ENCODE measurements at places on chromosomes 4 and X. TPM values are rescaled to one million over a fixed set of nuclear protein-coding genes. Genes with fewer than 3 reads are reported as not detected.
A peak's percentile ranks its signal among the peaks of the same experiment; 100 is the strongest.

Gene UGT2B10
- not detected for total RNA-seq

DNA sequence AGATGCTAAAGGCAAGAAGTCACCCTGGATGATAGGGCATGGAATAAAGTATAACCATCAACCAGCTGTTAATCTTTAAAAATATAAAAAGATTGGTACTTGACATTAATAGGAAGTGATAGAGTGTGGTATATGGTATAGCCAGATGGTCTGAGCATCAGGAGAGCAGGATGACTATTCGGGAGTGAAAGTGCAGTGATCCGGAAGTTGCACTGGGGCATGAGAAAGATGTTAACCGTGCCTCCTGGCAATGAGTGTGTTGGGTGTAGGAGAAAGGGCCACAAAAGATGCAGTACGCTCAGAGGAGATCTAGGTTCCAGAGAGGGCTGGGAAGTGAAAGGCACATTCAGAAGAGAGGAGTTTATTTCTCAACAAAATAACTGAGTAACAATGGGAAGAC lies 65.0 kb downstream of the TSPAN7 start:
- H3K4me1 ChIP-seq, result no peaks in the 10 kb centered on the region
- no peak overlapping the region for H3K4me3 ChIP-seq
- H3K27me3 ChIP-seq, result no peaks in the 10 kb centered on the region
- no peaks in the 10 kb centered on the region for H3K36me3 ChIP-seq
- H3K27ac ChIP-seq, result no peak overlapping the region

- no peaks in the 10 kb centered on the region for H3K36me3 ChIP-seq
- no peaks in the 10 kb centered on the region for H3K4me1 ChIP-seq
- no peak for DNase-seq
- no peak overlapping the region for H3K27ac ChIP-seq
Observed at GRCh38 chr4:1026115-1026514, 14.7 kb downstream of the FGFRL1 start.

Gene CORIN
- 0.08 TPM for total RNA-seq

DNA sequence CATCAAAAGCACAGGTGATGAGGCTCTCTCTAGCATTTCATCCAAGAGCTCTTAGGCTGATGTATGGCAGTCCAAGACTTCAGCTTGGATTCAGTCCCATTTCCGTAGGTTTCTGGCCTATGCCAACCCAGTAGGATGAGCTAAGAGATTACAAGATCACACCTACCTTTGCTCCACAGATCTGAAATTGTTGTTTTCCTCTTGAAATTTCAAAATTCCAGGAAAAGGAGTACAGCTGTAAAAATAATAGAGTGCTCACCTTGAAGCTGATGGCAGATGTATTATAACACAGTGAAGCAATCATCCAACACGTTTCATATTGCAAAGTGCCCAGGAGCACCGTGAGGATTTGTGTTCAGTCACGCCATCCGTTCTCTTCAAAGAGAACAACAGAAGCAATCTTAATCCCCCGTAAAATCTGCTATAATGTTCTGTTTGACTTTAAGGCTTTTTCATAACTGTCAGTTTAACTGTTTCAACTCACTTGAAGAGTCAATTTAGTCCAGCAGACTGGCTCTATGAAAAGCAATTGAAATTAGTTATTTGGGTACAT lies 137.5 kb downstream of the CPE start:
- peak overlapping the region; percentile 6 for H3K27ac ChIP-seq
- no peaks in the 10 kb centered on the region for H3K27me3 ChIP-seq
- H3K4me1 ChIP-seq, result peaks cover 21% of the 10 kb centered on the region
- no peak overlapping the region for H3K4me3 ChIP-seq

- H3K4me3 ChIP-seq, result peak within 1 kb of the TSS; percentile 74
- peaks cover 8% of the 10 kb centered on the region for H3K4me1 ChIP-seq
- peak within 1 kb of the TSS; percentile 91 for H3K27ac ChIP-seq
- no peak for DNase-seq
- H3K36me3 ChIP-seq, result no peaks in the 10 kb centered on the region
Observed at GRCh38 chrX:13688958-13689740, at the start of gene RAB9A. TSS of gene RAB9A (plus strand) at chrX:13689128. CDS start at chrX:13708747, 19,619 bp downstream.

- peaks cover 5% of the 10 kb centered on the region for H3K27me3 ChIP-seq
- DNase-seq, result no peak
- no peak overlapping the region for H3K27ac ChIP-seq
- H3K36me3 ChIP-seq, result no peaks in the 10 kb centered on the region
Observed at GRCh38 chr4:108570993-108571569, 49.3 kb upstream of the RPL34 start.

DNA sequence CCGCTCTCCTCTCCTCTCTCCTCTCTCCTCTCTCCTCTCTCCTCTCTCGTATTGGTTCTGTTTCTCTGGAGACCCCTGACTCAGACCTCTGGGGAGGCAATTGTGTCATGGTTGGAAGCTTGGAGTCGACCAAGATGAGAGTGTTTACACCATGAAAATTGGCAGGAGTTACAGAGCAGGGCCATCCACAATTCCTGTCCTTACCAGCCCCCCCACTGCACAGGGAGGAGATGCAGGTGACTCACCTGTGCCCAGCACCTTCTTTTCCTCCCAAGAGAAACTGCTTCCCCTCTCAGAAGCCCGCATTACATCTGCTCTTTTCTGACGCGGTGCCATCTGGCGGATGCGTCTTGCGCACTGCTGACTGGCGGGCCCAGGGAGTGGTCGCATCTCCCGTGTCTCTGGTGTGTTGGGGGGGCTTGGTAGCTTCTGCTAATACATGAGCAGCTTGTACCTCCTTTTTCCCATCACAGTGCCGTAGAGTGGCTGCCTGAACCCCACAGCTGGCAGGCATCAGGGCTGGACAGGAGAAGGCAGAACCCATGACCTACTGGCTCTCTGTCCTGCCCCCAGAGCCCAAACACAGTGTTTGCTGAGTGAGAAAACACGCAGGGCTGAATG lies 31.4 kb upstream of the GPR78 start:
- peaks cover 24% of the 10 kb centered on the region for H3K4me1 ChIP-seq
- peak overlapping the region; percentile 54 for H3K27ac ChIP-seq
- peaks cover 18% of the 10 kb centered on the region for H3K27me3 ChIP-seq
- H3K36me3 ChIP-seq, result no peaks in the 10 kb centered on the region
- no peak for DNase-seq

Gene NKAP
- total RNA-seq, result 2.2 TPM

DNA sequence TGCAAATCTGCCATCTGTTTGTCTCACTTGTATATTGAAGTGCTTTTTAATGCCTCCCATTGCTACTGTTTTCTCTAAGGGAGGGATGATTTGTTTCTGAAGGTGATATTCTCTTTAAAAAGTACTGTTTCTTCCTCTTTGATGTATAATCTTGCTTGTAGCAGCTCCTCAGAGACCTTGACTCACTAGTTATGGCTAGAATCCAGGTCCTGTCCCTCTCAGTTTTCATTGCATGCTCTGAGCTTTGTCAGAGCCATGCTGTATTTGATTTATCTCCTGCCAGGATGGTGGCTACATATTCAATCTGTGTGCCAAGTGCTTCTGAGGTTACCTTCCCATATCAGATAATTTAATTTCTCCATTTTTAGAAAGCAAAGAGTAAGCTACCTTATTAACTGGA lies 56.0 kb downstream of the GLUD2 start:
- H3K4me3 ChIP-seq, result no peak overlapping the region
- DNase-seq, result no peak
- H3K27ac ChIP-seq, result no peak overlapping the region
- H3K4me1 ChIP-seq, result no peaks in the 10 kb centered on the region
- no peaks in the 10 kb centered on the region for H3K36me3 ChIP-seq

DNA sequence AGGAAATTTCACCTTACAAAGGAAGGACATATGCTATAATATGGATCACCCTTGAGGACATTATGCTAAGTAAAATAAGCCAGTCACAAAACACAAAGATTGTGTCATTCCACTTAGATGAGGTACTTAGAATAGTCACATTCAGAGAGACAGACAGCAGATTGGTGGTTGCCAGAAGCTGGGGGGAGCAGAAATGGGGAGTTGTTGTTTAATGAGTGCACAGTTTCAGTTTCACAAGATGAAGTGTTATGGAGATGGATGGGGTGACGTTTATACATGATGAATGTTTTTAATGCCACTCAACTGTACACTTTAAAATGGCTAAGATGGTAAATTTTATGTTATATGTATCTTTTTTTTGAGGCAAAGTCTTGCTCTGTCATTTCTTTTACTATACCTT lies 14.8 kb upstream of the SPON2 start:
- H3K4me3 ChIP-seq, result no peak overlapping the region
- H3K27me3 ChIP-seq, result no peaks in the 10 kb centered on the region
- no peak for DNase-seq
- no peak overlapping the region for H3K27ac ChIP-seq
- H3K4me1 ChIP-seq, result peaks cover 30% of the 10 kb centered on the region
- no peaks in the 10 kb centered on the region for H3K36me3 ChIP-seq

DNA sequence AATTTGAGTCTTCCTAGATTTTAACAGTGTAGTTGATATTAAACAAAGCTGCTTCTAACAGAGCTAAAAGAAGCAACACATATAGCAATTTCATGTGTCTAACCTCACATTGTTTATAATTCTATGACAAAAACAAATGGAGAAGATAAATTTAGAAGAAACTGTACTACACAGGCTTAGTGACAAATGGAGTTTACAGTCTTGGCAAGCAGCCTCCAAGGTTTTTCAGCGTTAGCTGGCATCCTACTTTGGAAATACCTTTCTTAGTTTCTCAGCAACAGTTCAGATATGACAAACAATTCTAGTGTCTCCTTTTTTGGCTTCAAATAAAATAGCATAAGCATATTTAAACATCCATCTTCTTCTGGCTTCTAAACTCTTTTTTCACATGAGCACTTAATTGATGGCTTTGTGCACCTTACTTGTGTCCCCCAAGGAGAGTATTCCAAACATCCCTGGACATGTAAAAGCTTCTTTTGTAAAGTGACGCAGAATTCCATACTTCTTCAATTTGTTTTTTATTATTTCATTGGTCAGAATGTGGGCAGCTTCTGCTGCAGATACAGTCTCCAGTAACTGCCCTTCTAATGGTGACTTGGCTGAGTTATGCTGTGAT lies 249.8 kb downstream of the ANTXR2 start:
- peak overlapping the region; percentile 59 for H3K27ac ChIP-seq
- no peaks in the 10 kb centered on the region for H3K27me3 ChIP-seq
- H3K4me1 ChIP-seq, result no peaks in the 10 kb centered on the region
- no peak for DNase-seq

DNA sequence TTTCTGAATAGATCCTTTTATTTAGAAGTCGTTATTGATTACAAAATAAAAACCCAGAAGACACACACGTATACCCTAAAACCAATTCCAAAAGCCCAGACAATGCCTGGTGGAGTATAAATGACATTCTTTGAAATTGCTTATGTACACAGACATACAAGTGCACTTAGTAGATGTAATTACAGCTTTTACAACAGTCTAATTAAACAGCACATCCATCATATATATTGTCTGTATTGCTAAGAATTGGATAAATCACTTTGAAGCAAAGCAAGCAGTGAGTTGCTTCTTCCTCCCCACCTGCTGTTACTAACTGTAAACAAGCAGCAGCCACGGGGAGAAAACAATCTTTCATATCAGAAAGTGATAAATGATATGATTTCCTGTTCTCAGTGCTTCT lies 645.7 kb downstream of the TLL1 start:
- no peaks in the 10 kb centered on the region for H3K36me3 ChIP-seq
- no peak overlapping the region for H3K27ac ChIP-seq
- no peaks in the 10 kb centered on the region for H3K4me1 ChIP-seq
- DNase-seq, result no peak
- no peaks in the 10 kb centered on the region for H3K27me3 ChIP-seq
- H3K4me3 ChIP-seq, result no peak overlapping the region

GRCh38 chr4:123379392-123379791 lies 17.2 kb upstream of the SPRY1 start:
- no peaks in the 10 kb centered on the region for H3K27me3 ChIP-seq
- H3K4me3 ChIP-seq, result no peak overlapping the region
- H3K4me1 ChIP-seq, result no peaks in the 10 kb centered on the region
- H3K27ac ChIP-seq, result no peak overlapping the region
- no peaks in the 10 kb centered on the region for H3K36me3 ChIP-seq

- H3K27me3 ChIP-seq, result no peaks in the 10 kb centered on the region
- no peak overlapping the region for H3K4me3 ChIP-seq
- DNase-seq, result no peak
- H3K36me3 ChIP-seq, result no peaks in the 10 kb centered on the region
- H3K27ac ChIP-seq, result no peak overlapping the region
- peaks cover 25% of the 10 kb centered on the region for H3K4me1 ChIP-seq
Observed at GRCh38 chr4:140724760-140725159, 31.4 kb downstream of the TBC1D9 start.

- no peak overlapping the region for H3K27ac ChIP-seq
- H3K36me3 ChIP-seq, result no peaks in the 10 kb centered on the region
- no peak overlapping the region for H3K4me3 ChIP-seq
- no peaks in the 10 kb centered on the region for H3K4me1 ChIP-seq
- no peaks in the 10 kb centered on the region for H3K27me3 ChIP-seq
Observed at GRCh38 chr4:83731609-83732008, 195.7 kb downstream of the GPAT3 start.

DNA sequence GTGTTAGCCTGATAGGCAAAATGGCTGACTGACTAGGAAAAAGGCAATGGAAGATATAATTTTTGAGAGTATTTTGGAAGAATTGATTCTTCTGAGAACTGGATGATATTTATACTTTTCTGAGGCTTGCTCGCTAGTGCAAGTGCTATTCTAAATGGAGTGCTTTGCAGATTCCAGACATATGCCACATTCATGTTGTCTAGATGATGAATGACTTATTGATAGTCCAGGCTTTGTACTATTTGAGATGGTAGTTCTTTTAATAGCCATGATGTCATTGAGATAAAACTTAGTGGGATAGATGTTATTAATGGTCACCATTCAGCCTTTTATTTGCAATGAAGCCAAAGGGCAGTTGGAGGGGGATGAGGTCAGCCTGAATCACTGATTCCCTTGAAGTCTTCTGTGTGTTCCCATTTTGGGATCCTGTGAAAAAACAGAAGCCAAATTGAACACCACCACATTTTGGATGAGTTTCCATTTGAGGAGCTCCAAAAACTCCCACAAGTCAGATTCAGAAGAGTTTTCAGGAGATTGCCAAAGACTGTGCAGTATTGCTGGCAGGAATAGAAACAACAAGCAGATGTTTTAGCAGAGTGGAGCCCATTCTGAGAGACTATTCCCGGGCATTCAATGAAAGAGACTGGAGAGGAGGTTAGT lies 184.1 kb downstream of the IL1RAPL2 start:
- no peak overlapping the region for H3K27ac ChIP-seq
- H3K36me3 ChIP-seq, result no peaks in the 10 kb centered on the region
- DNase-seq, result no peak
- H3K4me3 ChIP-seq, result no peak overlapping the region

DNA sequence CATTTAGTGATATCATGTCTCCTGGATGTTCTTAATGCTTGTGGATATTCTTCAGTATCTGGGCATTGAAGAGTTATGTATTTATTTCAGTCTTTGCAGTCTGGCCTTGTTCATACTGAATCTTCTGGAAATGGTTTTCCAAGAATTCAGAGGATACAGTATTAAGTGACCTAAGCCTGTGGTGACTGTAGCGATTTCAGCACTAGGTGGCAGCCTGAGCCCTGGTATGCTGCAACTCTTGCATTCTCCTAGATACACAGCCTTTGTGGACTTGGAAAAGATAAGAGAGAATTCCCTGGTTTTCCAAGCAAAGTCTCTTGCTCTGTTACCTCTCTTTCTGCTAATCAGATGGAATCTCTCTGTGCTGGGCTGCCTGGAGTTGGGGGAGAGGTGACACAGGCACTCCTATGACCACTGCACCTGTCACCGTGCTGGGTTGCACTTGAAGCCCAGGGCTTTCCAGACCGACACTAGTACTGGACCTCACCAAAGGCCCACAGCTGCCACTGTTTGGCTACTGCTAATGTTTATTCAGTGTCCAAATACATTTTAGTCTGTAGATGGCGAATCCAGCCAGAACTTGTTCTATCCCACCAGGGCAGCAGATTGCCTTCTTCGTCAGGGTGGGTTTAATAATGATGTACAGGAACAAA lies 19.3 kb upstream of the SPIN2A start:
- no peak for DNase-seq
- H3K4me1 ChIP-seq, result no peaks in the 10 kb centered on the region
- no peak overlapping the region for H3K4me3 ChIP-seq
- no peak overlapping the region for H3K27ac ChIP-seq
- H3K36me3 ChIP-seq, result no peaks in the 10 kb centered on the region

Data from esophagus squamous epithelium (tissue), 5 donors.